ENCODE measurements at places on chromosomes 16 and 17.

- no peak for DNase-seq
Measured at GRCh38 chr16:72925631-72925979, 122.3 kb downstream of the ZFHX3 start.

DNA sequence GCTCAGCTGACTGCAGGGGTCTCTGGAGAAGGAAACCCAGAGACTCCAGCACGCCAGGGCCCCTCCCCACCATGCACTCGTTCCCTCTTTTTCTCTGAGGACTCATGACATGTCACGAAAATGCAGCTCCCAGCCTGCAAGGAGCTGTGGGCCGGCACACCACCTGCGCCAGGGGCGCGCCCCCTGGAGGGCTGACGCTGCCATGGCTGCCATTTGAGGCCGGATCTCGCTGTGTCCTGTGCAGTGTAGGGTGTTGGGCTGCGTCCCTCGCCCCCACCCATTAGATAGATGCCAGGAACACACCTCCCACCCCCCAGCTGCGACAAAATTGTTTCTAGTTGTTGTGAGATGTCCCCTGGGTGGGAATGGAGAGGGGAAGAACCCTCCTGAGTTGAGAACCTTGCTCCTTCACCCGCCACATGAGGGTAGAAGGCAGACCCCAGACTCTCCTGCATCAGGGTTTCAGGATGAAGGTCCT, 8.2 kb downstream of the SYNGR2 start:
- DNase-seq = peak; percentile 85

GRCh38 chr16:65353183-65353582, 231.3 kb upstream of the CDH11 start:
- DNase-seq = no peak

DNA sequence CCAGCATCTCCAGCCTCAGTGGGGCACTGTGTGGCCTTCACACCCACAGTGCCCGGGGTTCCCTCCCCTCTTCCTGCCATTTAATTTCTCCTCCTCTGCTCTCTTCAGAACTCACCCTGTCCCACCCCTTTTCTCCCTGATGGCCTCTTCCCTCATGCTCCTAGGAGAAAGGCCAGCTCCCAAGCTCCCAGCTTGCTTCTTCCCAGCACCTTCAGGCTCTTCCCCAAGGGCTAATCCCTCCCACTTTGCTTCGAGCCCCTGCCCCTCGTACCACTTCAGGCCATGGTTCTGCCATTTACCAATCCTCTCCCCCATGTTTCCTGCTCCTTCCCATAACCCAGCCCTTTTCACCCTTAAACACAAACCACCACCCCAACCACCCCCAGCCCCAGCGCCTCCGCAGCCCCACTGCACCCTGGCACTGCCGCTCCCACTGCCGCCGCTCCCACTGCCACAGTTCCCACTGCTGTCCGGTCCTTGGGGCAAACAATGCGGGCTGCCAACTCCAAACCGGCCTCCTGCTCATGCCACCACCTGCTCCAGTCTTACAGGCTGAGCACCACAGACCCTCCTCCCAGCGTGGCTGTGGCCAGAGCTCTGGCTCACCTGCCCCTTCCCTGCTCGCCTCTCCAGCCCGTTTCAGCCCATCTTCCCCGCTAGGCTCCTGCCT, 28.6 kb downstream of the ADAM11 start:
- no peak for DNase-seq

DNA sequence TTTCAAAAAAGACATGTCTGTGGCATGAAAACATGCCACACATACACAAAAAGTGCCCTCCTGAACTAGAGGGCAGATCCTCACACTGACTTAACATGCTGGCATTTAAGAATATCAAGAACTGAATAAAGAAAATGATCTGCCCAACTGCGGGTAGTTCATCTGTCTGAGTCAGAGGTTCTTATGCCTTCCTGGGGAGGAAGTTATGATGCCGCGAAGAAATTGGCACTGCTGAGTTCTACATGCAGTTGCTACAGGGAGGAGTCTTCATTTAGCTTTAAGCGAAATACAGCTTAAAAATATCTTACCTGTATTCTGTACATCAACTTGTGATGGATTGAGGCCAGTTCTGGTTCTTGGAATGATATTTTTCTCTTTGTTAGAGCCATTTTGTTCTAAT, 6.3 kb downstream of the ALDH3A2 start:
- no peak for DNase-seq

GRCh38 chr16:63876103-63876502, 1245.8 kb downstream of the CDH11 start:
- no peak for DNase-seq

DNA sequence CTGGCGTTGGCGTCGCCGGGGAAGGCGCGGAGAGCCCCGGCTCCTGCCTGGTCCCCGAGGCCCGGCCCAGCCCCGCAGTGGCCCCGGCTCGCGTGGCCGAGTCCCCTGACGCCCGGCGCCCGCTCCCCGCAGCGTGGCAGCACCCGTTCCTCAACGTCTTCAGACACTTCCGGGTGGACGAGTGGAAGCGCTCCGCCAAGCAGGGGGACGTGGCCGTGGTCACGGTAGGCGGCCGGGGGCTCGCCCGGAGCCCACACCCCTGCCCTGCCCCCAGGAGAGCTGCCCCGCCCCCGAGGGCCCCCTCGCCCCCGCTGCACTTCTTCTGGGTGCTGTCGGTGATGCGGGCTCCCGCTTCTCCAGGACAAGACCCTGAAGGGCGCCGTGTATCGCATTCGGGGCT, 466 bp downstream of the WDR90 start:
- DNase-seq = peak; percentile 40

- DNase-seq = no peak
Measured at GRCh38 chr16:15644267-15644961, 1.5 kb upstream of the MARF1 start.

- no peak for DNase-seq
Measured at GRCh38 chr17:67246403-67246652, 1.3 kb upstream of the HELZ start.

GRCh38 chr17:68326681-68327080, 35.4 kb downstream of the ARSG start:
- peak; percentile 58 for DNase-seq

Measured in stimulated activated CD8-positive, alpha-beta memory T cell treated with anti-CD3 and anti-CD28 coated beads, Interleukin-4, amount 100 ng/mL, for 48 hours (primary cell).